M059J (cell line): ENCODE measurements at places on chromosomes 13 and 19. TPM values are rescaled to one million over a fixed set of nuclear protein-coding genes. Genes with fewer than 3 reads are reported as not detected.

DNA sequence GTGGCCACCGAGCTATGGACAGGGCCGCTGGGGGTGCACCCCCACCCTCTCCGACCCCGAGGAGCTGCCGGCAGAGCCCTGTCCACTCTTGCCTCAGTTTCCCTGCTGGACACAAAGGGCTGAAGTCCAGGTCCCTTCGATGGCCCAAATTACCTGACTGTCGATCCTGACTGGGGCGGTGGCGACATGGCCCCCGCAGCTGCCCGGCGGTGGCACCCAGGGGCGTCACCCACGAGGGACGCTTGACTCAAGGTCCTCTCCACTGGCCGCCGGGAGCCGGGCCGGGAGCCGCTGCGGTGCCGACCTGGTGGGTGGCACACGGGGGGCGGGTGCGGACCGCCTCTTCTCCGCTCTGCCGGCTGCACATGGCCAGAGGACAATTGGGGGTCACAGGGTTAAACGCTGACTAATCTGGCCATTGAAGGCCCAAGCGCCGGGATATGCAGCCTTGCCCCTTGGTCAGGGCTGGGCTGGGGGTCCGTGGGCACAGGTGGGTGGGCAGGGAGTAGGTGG, 16.4 kb downstream of the ARID3A start:
- DNase-seq: no peak

The FCER2 gene
- not detected in 2 replicates for total RNA-seq

GRCh38 chr13:102680842-102681740, 13.8 kb downstream of the METTL21C start:
- peak; percentile 5 for DNase-seq

GRCh38 chr19:15404097-15404779, 14.6 kb downstream of the AKAP8L start:
- no peak for DNase-seq

DNA sequence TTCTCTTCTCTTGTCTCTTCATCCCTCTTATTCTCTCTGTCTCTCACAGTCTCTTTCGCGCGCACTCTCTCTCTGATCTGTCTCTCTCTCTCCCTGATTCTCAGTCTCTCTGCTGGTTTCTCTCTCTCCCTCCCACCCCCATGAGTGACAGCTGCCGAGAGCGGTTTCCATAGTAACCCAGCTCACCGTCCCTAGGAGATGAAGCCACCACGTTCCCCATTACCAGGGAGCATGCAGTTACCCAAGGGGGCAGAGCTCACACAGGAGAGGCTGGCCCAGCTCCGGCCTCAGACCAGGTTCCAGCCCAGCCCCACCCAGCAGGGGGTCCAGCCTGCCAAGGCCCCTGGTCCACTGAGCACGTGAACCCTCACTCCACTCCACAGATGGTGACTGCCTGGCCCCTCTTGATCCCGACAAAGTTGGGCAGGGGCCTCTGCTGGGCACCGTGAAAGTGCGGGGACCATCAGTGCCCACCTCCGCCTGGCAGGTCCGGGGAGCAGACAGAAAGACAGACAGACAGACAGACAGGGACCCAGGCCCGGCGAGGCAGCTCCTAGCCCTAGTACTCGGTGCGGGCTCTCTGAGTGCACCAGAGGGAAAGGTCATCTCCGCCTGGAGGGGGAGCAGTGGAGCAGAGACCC, 50.6 kb downstream of the CELF5 start:
- peak; percentile 44 for DNase-seq

DNA sequence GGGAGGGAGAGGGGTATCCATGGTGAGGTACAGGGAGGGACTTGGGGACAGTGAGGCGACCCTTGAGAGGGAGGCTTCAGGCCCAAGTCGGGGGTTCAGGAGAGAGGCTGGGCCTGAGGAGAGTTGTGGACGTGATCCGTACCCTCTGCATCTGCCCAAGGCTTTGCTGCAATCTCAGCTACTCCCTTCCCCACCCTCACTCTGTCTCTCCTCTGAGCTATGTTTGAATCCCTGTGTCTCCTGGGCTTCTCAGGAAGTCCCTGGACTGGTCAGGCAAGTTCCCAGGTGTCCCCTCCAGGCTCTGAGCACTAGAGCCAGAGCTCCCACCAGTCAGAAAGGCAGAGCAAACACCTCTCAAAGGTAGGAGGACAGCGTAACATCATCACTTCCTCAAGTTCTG, 1.8 kb downstream of the LIN37 start:
- no peak for DNase-seq

The CGB3 gene
- 1.7 and 7.0 TPM in 2 replicates for total RNA-seq

The ALG5 gene
- 32.0 and 45.3 TPM in 2 replicates for total RNA-seq

The PNMA8C gene
- not detected in 2 replicates for total RNA-seq

DNA sequence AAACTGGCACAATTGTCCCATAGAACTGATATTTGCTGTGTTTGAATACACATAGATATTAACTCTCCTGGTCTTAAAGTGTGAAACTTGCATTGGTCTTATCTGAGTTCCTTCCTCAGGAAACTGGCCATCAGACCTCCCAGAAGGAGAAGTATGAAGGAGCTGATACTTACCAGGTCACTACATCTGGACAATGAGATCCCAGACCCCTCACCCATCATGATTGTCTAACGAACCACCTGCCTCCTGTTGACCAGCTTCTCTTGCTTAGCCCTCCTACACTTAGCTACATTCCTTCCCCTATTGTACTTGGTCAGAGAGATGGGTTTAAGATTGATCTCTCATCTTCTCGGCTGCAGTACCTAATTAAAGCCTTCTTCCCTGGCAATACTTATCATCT, 413.3 kb downstream of the KCTD12 start:
- no peak for DNase-seq

DNA sequence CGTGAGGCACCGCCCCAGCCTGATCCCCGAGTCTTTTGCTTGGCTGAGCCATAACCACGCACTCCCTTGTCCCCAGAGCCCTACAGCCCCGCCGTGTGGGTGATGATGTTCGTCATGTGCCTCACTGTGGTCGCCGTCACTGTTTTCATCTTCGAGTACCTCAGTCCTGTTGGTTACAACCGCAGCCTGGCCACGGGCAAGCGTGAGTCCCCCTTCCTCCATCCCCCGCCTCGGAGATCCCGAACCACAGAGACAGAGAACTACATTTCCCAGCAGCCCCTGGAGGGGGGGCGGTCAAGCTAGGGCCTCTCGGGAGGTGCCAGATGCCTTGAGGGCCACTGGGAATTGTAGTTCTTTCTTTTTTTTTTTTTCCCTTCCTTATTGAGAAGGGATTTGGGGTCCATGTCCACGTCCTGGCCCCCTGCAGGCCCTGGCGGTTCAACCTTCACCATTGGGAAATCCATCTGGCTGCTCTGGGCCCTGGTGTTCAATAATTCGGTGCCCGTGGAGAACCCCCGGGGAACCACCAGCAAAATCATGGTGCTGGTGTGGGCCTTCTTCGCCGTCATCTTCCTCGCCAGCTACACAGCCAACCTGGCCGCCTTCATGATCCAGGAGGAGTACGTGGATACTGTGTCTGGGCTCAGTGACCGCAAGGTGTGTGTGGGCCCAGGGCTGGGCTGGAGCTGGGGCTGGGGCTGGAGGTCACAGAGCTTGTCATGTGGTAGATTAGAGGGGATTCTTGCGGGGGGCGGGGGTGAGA, 25.9 kb downstream of the GRIN2D start:
- peak; percentile 59 for DNase-seq

DNA sequence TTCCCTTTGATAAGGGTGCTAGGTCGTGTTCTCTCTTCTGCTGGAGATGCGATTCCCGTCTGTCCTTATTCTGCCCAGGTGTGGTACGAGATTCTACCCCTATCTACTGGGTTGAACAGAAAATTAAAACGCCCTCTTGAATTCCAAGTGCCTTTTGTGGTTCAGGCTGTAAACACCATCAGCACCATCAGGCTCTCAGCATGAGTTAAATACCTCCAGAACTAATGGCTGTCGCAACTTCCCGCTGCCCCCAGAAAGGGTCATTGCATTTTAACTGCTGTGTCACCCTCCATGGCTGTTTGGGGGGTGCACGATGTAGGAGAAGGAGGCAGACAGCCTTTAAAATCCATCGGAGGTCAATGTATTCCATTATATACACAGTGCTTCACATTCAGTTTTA, 177.4 kb downstream of the OXGR1 start:
- no peak for DNase-seq

GRCh38 chr19:46841458-46842083, 9.1 kb downstream of the AP2S1 start:
- DNase-seq: peak; percentile 88

The CGB8 gene
- 15.7 and 21.3 TPM in 2 replicates for total RNA-seq

GRCh38 chr13:25084096-25084495, 11.8 kb upstream of the PABPC3 start:
- DNase-seq: no peak

The IGFL2 gene
- total RNA-seq: not detected in 2 replicates

The CCDC169 gene
- total RNA-seq: 3.7 and 5.0 TPM in 2 replicates

DNA sequence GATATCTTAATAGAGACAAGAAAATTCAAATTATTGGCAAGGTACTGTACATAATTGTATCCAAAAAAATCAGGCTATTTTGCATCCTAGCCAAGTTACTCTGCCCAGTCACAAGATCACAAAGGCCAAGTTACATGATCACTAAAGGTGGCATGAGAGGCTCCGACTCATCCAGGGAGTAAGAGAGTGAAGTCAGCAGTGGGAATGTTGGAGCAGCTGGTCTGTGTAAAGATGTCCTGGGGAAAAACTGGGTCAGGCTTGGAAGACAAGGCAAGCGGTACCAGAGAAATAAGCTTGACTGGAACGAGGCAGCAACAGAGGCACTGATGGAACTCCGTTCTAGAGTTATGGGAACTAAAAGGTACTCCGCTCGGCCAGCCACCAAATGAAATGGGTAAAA, 50.2 kb upstream of the PSG2 start:
- DNase-seq: peak; percentile 68

The CILP2 gene
- 0.22 and 0.99 TPM in 2 replicates for total RNA-seq
